ENCODE measurements at places on chromosomes 4 and X. TPM values are rescaled to one million over a fixed set of nuclear protein-coding genes. Genes with fewer than 3 reads are reported as not detected.
A peak's percentile ranks its signal among the peaks of the same experiment; 100 is the strongest.

- DNase-seq, result peak; percentile 50
Observed at GRCh38 chr4:123744664-123745290, 348.2 kb downstream of the SPRY1 start.

DNA sequence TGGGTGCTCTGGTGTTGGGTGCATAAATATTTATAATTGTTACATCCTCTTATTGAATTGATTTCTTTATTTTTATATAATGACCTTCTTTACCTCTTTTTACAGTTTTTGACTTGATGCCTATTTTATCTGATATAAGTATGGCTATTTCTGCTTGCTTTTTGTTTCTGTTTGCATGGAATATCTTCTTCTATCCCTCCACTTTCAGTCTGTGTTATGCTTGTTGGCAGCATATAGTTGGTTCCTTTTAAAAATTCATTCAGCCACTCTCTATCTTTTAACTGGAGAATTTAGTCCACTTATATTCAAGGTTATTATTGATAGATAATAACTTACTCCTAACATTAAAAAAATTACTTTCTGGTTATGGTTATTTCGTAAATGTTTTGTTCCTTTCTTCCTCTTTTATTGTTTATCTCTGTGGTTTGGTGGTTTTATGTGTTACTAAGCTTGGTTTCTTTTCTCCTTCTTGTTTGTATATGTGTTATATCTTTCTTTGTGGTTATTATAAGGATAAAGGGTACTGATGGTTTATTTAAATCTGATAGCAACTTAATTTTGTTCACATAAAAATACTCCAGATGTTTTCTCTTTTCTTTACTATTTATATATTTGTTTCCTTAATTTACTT lies 69.5 kb downstream of the IL15 start:
- DNase-seq, result no peak

DNA sequence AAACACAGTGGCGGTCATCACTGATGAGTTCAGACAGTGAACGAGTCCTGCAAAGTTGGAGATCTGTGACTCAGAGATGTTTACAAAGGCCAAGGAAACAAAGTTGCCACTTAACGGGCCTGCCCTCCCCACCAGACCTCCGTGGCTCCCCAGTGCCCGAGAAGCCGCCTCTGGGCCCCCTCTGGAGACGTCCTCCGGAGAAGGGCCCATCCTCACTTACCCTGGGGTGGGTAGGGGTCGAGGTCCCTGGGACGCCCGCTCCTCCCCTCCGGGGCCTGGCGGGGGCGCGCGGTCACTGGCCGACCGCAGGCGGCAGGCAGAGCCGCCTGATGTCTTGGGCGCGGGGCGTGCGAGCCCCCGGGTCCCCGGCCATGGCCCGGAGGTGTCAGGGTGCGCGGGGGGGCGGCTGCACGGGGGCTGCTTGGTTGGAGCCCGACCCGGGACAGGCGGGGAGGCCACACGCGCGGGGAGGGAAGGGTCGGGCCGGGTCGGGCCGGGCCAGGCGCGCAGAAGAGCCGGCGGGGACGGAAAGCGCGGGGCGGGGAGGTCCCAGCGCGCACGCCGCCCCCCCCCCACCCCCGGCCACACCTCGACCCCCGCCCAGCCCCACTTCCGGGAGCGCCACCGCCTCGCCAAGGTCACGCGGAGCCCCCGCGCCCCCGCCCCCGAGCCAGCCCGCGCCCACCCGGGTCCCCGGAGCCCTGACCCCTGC lies 529 bp downstream of the DHRSX start:
- no peak for DNase-seq

- DNase-seq, result no peak
Observed at GRCh38 chrX:133214301-133214700, 3.9 kb downstream of the TFDP3 start.

GRCh38 chr4:175873707-175874106 lies 61.6 kb upstream of the GPM6A start:
- DNase-seq, result no peak

DNA sequence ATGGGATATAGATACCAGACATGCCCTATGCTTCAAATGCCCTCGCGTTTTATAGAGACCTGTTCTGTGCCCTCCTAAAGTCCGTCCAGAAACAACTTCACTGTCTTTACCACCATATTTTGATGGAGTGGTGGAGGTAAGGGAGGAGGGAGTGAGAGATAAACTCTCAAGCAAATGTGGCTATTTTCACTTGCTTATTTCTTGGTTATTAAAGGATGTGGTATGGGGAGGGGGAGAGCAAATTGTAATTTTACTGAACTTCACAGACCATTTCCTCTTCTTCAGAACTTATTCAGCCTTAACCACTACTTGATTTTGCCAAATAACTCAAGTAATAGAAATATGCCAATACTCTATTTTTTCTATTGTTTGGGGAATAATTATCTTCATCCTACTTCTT lies 31.5 kb downstream of the GPR174 start:
- no peak for DNase-seq

The NHSL2 gene
- 8.8 TPM for total RNA-seq

The MAOA gene
- 102 TPM for total RNA-seq

The ZAR1 gene
- total RNA-seq, result not detected

The PF4V1 gene
- total RNA-seq, result not detected

The TLR10 gene
- total RNA-seq, result 0.18 TPM

The SLIT2 gene
- 14.9 TPM for total RNA-seq

The POU4F2 gene
- not detected for total RNA-seq
